ENCODE measurements at places on chromosomes 2 and 18. TPM values are rescaled to one million over a fixed set of nuclear protein-coding genes. Genes with fewer than 3 reads are reported as not detected.

NHEJ1 gene
- total RNA-seq = 24.8 TPM

PIK3C3 gene
- 74.6 TPM for total RNA-seq

IL1B gene
- not detected for total RNA-seq

CRYGD gene
- 0.76 TPM for total RNA-seq

COL3A1 gene
- total RNA-seq = not detected

EEF1B2 gene
- 246 TPM for total RNA-seq
